ENCODE measurements at places on chromosomes 16 and 17.

DNA sequence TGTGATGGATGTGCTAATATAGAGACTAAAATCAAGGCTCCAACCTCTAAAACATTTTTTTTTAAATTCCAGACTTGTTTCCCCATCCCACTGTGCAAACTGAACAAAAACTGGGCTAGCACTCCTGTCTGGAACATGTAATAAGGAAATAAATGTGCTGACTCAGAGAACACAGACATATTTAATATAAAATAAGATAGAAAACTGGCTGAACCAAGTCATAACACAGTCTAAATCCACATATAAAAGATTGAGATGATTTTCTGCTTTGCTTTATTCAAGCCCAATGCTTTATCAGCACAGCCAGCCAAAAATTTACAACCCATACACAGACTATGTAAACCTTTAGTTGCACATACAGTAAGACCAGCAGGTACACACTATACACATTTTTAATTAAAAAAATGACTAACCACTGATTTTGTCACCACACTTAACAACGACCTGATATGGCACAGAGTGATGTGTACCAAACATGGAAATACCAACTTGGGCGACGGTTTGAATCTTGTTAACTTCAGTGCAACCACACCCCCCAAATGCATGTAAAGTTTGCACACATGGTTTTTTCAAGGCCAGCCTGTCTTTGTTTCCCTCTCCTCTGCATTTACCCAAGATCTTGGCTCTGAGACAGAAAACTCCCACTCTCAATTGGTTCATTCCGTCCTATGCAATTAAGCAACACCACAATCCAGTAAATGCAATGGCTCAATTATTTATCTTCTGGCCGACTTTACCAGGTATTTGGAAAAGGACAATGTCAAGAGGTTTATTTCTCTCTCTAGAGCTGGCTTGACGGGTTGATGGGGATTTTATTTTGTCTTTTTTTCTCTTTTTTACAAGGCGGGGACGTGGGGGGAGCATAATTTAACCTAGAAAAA is 1.2 kb downstream of the STAT3 start:
- DNase-seq = no peak

GRCh38 chr16:54933281-54934011 is 2.8 kb downstream of the IRX5 start:
- DNase-seq = no peak

GRCh38 chr16:14146445-14146844 is 75.3 kb downstream of the MRTFB start:
- DNase-seq = no peak

DNA sequence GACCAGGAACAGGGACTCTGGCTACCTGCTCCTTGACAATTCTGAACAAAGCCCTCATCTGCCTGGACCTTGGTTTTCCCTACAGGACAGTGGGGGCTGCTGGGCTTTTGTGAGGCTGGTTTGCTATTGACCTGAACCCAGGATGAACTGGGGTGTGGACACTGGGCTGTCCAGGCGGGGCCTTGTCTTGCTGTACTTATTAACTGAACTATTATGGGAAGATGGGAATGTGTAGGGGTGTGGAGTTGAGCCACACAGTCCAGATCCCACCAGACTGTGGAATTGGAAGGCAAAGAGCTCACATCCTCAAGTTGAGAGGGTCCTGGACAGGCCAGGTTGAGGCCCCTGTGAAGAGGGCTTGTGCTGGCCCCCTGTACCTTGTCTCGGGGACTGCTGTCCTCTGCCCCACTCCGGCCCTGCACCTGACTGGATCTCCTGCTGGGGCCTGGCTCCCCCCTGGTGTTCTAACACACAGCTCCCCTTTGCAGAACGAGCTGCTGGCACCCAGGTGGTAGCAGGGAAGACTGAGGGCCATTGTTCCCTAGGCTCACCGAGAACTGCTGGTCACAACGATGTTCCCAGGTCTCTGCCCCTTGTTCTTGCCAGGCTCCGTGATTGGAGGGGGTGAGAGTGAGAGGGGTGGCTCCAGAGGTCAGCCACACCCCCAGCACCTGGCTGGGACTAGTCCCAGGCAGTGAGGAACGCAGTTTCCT is 51.8 kb upstream of the CDC42EP4 start:
- no peak for DNase-seq

DNA sequence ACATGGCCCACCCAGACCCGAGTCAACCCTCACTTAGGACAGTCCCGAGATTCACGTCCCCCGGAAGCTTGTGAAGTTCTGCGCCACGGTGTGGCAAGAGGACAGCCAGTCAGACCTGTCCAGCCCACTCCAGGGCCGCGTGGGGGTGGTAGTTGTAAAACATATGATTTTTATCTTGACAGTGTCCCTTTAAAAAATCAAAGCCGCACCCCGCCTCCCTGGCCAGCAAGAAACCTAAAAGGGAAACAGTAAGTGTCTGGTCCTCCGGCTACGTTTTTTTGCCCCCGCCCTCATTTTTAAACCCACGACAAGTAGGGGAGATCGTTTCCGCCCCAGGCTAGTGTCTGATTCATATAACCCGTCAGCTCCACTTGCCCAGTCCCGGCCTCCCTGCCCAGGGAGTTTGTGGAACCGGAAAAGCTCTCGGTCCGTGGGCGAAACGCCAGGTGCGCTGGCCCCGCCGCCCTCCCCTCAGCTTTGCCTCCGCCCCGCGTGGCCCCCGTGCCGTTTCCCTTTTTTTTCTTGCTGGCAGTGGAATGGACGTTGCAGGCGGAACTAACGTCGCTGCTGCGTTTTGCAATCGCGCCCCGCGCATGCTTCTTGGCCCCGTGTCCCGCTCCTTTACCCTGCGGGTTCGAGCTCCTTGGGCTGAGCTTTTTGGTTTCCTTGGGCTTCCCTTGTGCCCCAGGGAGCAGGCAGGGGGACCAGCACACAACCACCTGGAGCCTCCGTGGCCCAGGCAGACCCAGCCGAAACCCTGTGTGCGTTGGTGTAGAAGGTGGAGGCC is 13.3 kb upstream of the NUDT16L1 start:
- DNase-seq = no peak

DNA sequence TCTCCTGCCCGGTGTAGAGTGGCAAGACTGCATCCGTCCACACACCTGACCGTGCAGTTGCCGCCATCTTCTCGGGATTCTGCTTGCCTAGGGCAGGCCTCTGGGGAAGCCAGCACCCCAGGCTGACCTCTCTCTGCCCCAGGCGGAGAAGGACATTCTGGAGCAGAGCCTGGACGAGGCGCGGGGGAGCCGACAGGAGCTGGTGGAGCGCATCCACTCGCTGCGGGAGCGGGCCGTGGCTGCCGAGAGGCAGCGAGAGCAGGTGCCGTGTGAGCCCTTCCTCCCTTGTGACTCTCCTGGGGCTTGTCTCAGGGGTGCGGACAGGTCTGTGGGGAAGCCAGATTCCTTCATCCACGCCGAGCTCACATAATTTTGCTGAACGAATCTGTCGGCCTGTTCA is 19.8 kb downstream of the CARD14 start:
- DNase-seq = no peak

GRCh38 chr16:87461466-87461991 is 31.3 kb downstream of the ZCCHC14 start:
- DNase-seq = no peak
